Right cardiac atrium (tissue), 5 donors: ENCODE measurements at places on chromosomes 7 and 10. TPM values are rescaled to one million over a fixed set of nuclear protein-coding genes. Genes with fewer than 3 reads are reported as not detected.

DNA sequence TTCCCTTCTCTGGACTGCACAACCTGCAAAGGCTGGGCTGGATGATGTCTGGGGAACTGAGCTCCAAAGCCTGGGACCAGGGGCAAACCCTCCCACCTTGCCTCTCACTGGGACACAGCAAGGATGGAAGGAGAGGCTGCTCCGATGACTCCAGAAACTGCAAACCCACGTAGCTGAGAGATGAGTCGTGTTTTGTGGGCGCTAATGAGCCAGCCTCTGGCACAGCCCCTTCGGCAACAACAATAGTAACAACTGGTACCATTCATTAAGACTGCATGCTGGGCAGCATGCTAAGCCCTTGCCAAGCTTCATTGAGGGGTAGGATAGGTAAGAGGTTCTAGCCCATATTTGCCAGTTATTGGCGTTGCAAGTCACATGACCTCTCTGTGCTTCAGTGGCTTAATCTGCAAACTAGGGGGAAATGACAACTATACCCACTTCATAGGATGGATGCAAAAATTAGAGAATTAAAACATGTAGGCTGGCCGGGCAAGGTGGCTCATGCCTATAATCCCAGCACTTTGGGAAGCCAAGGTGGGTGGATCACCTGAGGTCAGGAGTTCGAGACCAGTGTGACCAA lies 145.9 kb downstream of the SH3PXD2A start:
- DNase-seq, result no peak

- DNase-seq, result no peak
These were observed 158.8 kb downstream of the ANK3 start for GRCh38 chr10:60230892-60231291.

- no peak for DNase-seq
These were observed 83.2 kb downstream of the CAMK1D start for GRCh38 chr10:12432402-12433189.

The TRIM74 gene
- polyA plus RNA-seq, result 0.27 TPM

The TSPAN13 gene
- polyA plus RNA-seq, result 16.1 TPM
